NCI-H2171 treated with DMSO at 0.1 percent for 48 hours (cell line): ENCODE measurements at places on chromosomes 7 and 10.

GRCh38 chr7:2012981-2013380 lies 219.8 kb downstream of the MAD1L1 start:
- DNase-seq: peak; percentile 58

- no peak for DNase-seq
Observed at GRCh38 chr10:125064681-125065492, 95.5 kb downstream of the CTBP2 start.

GRCh38 chr7:42753367-42753766 lies 158.5 kb downstream of the C7orf25 start:
- DNase-seq: no peak

DNA sequence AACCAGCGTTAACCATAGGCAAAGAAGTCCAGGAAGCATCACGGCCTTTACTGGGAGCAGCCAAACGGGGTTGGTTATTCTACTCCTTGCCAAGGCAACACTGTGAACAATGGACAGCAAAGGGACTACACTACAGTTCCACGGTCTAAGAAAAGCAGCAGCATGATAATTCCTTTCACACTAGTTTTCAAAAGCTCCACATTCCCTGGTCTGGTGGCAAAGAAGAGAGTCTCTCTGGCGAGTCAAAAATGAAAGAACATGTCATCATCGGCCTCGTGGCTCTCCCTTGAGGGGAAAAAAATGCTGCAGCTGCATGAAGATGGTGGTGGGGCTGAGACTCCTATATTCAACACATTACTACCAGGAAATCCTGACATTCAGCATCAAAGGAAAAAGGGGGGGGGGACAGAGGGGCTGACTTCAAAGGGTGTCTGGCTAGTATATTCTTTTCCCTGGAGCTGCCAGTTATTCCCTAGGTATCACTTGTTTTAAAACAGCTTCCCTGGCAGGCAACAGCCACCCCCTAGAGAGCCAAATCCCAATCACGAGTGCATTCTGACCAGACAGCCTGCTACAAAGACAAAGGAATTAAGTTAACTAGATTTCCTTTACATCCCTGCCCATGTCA lies 49.1 kb downstream of the SLC37A3 start:
- DNase-seq: no peak

DNA sequence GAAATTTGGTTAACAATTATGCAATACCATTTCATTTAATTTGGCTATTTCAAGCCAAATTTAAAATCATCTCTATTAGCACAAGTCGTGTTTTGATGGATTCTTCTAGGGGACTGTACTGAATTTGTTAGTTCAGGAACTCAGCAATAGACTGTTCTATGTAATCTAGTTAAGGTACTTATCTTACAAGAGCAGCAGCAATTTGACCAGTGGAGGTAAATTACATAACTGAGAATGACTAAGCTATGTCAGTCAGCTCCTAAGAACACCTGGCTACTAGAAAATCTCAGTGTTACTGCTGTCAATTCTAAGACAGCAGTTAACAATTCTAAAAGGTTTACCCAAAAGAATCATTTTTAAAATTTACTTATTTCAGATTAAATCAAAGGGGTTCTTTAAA lies 513.9 kb upstream of the ZWINT start:
- DNase-seq: no peak

- DNase-seq: no peak
Observed at GRCh38 chr10:107971973-107972372, 807.5 kb upstream of the SORCS1 start.

GRCh38 chr7:95485391-95486123 lies at the start of gene ASB4:
ASB4 (plus strand) TSS chr7:95485943; CDS start chr7:95485972, 29 bp downstream.
- DNase-seq: no peak

GRCh38 chr7:99386584-99387238 lies 12.2 kb downstream of the ARPC1B start:
- peak; percentile 8 for DNase-seq

GRCh38 chr7:156038345-156038744 lies 226.1 kb upstream of the SHH start:
- DNase-seq: no peak

- DNase-seq: no peak
Observed at GRCh38 chr7:138749960-138750359, 47.8 kb upstream of the TMEM213 start.

DNA sequence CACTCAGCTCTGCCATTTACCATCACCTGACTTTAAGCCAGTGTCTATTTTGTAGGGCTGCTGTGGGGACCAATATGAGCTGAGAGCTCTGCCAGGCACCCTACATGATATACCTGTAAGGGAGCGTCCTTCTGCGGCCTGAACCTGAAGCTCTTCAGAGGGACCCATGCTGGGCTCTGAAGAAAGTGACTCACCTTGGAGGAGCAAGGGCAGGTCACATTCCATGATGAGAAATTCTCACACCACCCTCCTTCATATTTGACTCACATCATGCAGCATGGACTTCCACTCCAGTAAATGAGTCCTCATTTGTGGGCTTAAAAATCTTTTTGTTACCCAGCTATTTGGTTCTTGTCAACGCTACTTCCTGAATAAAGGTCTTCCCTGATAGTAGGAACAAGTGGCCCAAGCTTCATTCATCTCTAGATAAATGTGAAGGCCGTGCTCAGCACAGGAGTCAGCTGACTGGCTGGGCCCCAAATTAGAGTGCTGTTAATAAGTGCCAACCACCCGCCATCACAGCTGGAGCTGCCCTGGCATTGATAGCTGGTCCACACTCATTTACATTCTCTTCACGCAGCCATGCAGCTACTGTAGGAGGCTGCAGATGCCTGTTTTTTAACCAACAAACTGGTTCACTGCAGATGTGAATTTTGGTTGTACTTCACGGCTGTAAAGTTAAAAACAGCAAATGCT lies 78.4 kb downstream of the RNF216 start:
- DNase-seq: no peak

DNA sequence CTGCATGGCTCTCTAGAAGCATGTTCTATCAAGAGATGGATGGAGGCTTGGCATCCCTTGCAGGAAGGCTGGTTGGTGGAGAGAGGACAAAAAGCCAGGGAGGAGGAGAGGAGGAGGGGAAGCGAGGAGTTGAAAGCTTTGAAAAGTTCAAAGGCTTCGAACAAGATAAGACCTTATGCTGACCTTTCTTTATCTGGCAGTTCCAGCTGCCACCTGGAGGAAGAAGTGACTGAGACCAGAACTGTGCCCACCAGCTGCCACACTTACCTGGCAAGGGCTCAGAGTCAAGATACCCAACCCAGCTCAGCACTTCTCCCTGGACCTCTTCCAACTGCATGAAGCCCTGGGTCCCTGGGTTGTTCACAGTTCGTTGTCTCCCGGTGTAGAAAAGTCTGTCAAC lies 14.8 kb downstream of the CCL24 start:
- peak; percentile 54 for DNase-seq

- no peak for DNase-seq
Observed at GRCh38 chr7:31368620-31369019, 28.1 kb upstream of the NEUROD6 start.

DNA sequence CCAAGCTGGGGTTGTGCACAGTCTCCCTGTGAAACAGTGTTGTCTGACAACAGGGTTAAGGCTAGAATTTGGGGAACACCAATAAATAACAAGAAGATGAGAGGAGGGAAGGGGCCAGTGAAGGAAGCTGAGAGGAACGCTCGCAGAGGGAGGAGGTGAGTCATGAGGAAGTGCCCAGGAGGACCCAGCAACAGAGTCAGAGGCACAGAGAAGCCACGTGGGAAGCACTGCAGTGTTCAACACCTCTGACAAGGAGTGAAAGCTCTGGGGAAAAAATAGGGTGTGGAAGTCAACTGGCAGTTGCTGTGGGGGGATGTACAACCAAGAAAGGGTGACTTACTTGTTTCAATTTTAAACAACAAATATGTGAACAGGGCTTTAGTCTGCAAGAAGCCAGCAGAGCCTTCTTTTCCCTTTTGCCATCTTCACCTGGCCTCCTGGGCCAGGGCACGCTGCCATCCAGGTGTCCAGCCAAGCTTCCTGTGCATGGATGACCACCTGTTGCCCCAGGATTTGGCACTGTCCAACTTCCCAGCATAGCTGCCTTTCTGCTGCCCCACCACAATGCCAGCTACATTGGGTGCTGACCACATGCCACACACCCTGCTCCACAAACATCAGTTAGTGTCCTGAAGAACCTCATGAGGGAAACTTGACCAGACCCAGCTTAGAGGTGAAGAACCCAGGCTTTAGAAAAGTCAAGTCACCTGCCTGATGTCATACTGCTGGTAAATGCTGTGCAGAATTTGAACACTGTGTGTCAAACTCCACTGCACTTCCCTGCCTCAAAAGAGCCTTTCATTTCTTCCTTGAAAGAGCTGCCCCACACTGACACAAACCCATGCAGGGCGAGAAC lies 69.6 kb downstream of the ATXN7L1 start:
- no peak for DNase-seq

DNA sequence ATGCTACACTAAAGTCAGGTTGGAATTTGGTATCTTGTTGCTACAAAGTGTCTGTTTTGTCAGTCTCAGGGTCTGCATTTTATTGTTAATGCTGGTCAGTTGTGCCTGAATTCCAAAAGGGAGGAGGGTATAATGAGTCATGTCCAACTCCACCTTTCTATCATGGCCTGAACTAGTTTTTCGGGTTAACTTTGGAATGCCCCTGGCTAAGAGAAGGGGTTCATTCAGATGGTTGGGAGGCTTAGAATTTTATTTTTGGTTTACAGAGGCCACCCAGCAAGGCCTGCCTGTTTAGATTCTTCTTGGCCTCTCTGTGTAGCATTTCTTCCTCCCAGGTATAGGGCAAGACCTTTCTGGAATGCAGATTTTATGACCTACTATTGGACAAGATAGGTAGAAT lies 93.2 kb downstream of the SKIDA1 start:
- no peak for DNase-seq

DNA sequence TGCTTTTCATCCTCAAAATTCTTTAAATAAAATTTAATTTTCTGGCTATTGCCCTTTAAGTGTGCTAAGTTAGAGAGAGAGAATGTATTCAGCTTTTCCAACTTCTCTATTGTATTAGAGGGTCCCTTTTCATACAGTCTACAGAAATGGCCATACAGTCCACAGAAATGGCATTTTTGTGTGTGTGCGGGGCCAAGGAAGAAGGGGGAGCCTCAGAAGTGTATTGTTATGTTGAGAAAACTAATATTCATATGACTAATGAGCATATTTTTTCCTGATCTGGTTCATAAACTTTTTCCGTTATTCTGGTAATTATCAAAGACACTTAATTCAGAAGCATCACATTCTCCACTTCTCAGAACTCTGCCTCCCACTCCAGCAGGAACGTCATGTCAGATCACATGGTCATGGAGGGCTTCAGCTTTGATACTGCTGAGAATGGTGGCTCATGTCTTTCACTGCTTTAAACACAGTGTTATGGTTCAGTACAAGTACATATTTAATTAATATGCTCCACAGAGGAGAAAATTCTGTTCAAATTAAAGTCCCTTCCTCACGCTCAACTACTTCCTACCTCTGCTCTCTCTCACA lies 37.1 kb downstream of the ELMO1 start:
- no peak for DNase-seq

DNA sequence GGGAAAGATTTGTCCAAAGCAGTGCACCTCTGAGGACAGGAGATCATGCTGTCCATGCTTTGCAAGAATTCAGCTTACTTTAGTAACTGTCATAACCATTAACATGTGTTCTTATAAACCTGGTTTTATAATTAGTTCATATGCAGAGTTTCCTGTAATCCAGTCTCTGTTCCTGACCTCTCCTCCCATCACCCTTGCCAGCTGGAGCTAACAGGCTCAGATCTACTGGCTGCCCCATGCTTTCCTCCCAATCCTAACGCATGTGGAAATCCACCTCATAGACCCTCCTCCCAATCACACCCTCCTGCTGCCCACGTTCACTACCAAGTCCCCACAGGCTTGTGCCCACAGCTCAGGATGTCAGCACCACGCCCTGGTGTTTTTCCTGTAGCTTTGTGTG lies 45.3 kb upstream of the PFKP start:
- no peak for DNase-seq

DNA sequence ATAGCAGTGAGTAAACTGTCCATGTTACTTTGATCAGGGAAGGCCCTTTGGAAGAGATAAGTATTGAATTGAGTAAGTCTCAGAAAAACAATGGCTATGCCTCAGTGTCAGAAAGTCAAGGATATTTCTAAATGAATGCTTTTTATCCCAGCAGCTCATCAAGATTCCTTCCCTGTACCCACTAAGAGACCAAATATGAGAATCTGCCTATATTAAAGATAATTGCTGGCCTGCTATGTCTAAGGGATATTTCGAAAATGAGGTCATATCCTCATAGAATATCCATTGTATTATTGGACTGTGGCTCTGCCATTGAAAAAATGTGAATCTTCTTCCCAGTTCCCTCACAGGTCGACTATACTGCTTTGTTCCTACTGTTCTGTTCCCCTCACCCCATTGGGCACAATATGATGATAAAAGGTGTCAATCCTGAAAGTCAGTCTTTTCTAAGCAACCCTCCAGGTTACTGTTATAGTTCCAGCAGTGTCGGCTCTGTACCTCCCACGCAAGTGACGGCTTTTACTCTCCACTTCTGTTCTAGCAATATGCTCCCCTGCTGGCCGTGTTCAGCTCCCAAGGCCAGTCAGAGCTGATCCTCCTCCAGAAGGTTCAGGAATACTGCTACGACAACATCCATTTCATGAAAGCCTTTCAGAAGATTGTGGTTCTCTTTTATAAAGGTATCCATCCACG lies 51.7 kb downstream of the BZW2 start:
- DNase-seq: no peak

DNA sequence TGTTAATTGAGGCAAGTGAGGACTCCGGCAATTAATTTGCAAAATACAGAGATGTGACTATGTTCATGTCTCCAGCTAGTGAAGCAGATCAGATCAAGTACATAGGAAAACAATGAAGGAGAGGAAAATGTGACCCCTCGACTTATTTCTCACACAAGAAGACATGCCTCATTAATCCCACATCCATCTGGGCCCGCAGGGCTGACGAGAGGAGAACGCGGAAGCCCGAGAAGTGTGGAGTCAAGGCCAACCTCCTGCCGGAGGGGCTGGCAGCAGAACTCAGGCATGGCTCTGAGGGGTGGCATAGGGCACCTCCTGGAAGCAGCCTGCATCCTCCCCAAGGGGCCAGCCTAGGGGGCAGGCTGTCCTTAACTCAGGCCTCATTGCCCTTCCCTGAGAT lies 54.4 kb downstream of the ZNF503 start:
- peak; percentile 6 for DNase-seq

GRCh38 chr7:8628656-8629055 lies 195.2 kb downstream of the NXPH1 start:
- DNase-seq: no peak

- no peak for DNase-seq
Observed at GRCh38 chr10:27744802-27745731, 552 bp downstream of the MKX start.

GRCh38 chr10:47418966-47419365 lies 34.9 kb upstream of the ZNF488 start:
- no peak for DNase-seq

- DNase-seq: no peak
Observed at GRCh38 chr7:116699722-116700120, 27.7 kb downstream of the MET start.
